ENCODE measurements at places on chromosomes 12 and 14.

DNA sequence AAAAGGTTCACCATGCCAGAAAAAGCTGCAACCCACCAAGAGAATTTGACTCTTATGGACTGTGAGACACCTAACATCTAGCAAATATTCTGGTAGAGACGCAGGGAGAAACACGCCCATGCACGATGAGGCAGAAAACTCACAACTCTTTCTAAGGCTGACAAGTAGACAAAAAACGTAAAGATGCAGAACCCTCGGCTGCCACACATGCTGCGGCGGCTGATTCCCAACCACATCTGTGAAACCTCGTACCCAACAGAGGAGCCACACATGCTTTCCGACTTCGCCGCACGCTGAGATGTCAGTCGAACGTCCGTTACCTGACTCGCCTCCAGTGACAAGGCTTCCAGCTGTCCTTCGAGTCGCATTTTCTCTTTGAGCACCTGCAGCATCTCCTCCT, 21.8 kb downstream of the GOLGA3 start:
- DNase-seq = no peak

DNA sequence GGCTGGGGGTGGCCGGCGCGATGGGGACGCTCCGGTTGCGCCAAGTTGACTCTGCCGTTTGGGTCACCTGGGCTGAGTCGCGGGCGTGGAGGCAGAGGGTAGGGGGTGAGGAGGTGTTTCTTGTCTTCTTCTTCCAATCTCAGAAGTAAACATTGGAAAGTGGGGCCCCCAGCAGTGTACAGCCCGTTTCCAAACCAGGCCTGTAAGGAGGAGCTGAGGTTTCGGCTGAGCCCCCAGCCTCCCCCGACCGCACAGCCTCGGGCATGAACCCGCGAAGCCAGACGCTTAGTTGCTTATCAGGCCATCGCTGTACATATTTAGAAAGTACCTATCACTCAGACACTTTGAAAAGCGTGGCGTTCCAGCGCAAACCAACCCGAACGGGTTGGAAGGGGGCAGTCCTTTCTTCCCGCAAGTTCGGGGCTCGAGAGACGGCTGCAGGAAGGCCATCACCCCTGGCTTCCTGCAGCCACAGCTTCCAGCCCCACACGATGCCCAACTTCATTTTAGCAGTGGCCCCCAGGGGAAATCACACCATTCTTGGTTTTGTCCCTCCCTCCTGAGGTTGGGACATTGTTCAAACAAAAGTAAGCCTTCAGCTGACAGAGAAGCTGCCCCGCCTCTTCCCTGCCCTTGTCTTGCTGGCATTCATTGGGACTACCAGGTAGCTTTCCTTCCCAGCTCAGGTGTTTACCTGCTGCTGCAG, 164.1 kb downstream of the ZFP36L1 start:
- DNase-seq = no peak

GRCh38 chr12:88758176-88758575, 177.9 kb upstream of the KITLG start:
- no peak for DNase-seq

DNA sequence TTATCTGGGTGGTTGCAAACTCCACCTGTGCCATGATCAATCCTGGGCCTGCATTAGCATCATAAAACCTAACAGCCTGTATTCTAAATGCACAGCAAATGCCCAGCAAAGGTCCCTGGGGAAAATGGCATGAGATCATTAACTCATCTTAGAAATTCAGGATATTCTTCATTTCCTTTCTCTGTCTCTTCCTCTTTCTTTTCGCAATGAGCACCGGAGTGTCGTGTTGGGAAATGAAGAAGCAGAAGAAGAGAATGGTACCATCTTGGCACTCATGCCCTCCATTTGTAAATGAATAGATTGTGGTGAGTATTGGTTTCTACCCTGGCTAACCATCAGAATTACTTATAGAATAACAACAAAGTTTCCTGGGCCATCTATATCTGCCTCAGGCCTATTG, 193.6 kb downstream of the GALC start:
- no peak for DNase-seq

- DNase-seq = no peak
Measured at GRCh38 chr12:25929142-25929541, 29.3 kb upstream of the RASSF8 start.

DNA sequence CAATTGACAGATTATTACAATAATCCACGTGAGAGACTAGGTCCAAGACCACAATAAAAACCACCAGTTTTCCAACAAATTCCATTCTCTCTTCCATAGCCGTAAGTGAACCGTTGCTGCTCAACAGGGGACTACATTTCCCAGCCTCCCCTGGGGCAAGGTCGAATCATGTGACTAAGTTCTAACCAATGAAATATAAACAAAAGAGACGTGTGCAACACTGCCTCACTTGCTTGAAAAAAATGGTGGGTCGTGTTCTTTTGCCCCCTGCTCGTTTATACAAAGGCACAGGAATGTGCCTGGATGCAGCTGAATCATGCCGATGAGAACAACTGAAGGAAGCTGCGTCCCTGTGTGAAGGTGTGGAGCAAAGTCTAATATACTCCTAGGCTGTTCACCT, 51.1 kb downstream of the HSPB8 start:
- DNase-seq = no peak

GRCh38 chr14:104335176-104335575, 196.8 kb downstream of the KIF26A start:
- no peak for DNase-seq
